ENCODE measurements at places on chromosomes 4 and X.

DNA sequence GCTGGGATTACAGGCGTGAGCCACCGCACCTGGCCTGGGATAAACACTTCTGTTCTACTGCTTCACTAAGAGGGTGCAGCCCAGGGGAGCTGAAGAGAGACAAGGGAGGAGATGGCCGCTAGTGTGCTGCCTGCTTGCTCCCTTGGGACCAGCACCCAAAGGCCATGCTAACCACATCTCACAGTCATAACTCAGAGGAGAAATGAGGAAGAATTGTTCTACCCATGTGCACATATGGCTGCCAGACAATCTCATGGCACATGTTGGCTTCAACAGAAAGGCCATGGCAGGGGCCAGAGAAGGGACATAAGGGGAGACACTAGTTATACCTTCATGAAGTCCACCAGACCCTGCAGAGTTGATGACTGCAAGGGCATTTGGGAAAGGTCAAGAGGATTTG is 22.4 kb downstream of the CLDN22 start:
- no peak for DNase-seq

DNA sequence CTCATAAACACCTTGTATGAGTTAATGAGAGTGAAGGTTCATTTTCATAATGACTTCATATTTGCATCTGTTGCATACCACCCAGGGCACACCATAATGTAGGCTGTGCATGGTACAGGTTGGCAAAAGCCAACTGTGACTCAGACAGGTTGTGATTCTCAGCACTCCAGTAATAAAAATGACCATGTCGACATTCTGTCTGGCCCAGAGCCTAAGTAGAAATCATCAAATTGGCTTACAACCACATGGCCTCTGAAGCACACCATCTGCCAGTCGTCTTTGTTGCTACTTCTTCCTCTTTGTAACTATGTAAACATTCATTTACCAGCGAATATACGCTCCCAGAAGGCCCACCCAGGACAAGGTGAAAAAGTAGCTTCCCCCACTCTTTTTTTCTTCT is 459.5 kb downstream of the GASK1B start:
- no peak for DNase-seq

DNA sequence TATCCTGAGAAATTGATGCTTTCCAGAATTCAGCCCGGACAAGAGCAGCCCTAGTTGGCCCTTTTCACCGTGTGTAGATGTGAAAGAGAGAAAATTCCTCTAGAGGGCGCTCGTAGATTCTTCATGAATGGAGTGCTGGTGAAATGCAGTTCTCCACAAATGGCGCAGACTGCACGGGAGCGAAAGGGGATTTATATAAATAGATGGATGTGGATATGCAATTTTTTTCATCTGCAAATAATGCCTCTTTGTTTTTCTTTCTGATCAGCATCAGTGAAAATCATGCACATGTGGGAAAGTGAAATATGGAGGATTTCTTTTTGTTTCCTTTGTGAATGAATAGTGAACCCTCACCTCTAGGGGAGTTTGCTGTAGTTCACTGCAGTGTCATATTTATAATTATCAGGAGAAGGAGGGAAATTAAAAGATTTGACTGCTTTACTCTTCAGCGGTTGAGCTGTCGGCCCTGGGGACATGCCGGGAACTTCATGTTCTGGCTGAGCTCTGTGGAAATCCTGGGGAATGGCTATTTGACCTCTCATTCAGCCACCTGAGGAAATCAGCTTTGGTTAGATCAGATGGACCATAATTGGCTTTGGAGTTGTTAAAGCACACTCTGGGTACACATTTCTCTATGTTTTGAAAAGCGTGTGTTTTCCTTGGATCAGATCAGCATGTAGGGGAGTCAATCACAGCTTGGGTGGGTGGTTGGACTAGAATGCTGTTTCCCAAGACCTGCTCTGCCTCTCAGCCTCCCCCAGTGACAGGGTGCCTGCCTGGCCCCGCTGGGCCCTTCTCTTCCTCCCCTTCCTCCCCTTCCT is 115.0 kb upstream of the SHISA3 start:
- DNase-seq: peak; percentile 12

- no peak for DNase-seq
These were observed 99.6 kb upstream of the FGF16 start for GRCh38 chrX:77347572-77347971.

- no peak for DNase-seq
These were observed 195.7 kb upstream of the CASK start for GRCh38 chrX:42119076-42119475.

GRCh38 chr4:143347484-143348111 is 10.9 kb downstream of the GAB1 start:
- no peak for DNase-seq

DNA sequence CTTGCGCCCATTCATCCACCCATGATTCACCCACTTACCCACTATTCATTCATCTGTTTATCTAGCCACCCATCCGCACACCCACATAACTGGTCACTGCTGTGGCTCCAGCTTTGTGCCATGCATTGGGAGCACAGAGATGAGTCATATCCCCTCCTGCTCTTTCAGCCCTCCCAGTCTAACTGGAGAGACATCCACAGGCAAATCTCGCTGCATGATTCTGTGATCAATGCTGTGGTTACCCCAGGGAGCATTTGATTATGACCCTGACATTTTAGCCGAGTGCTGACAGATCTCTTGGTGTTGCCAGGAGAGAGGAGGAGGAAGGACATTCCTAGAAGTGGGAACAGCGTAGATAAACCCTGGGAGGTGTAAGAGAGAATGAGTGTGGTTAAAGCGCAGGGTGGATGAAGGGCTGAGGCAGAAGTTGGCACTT is 10.4 kb upstream of the PORCN start:
- no peak for DNase-seq

- DNase-seq: no peak
These were observed 70.6 kb upstream of the MSANTD1 start for GRCh38 chr4:3178351-3178750.

- DNase-seq: no peak
These were observed 317.5 kb downstream of the DHRSX start for GRCh38 chrX:2183193-2183725.

DNA sequence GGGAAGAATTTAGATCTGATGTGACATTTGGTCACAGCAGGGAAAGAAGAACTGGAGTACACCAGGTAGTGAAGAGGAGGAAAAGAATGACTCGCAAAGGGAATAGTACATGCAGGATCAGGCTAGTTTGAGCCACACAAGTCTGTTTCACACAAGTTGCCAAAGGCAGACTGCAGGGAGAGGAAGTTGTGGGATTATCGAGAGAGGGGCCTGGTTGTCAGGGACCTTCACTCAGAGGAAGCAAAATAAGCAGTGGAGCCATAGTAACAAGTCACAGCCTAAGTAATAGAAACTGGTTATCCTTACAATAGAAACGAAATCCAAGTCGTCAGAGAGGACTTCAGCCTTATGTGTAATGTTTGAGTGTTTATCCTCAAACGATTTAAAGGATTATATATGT is 316.7 kb upstream of the HTR2C start:
- peak; percentile 57 for DNase-seq

DNA sequence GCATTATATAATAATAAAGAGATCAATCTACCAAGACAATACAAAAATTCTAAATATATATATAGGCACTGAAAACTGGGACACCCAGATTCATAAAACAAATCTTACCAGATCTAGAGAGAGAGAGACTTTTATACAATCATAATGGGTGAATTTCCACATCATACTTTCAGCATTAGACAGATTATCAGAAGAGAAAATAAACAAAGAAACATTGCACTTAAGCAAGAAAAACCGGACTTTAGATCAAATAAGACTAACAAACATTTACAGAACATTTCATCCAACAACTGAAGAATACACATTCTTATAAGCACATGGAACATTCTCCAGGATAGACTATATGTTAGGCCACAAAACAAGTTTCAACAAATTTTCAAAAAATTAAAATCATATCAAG is 245.1 kb downstream of the INPP4B start:
- no peak for DNase-seq

DNA sequence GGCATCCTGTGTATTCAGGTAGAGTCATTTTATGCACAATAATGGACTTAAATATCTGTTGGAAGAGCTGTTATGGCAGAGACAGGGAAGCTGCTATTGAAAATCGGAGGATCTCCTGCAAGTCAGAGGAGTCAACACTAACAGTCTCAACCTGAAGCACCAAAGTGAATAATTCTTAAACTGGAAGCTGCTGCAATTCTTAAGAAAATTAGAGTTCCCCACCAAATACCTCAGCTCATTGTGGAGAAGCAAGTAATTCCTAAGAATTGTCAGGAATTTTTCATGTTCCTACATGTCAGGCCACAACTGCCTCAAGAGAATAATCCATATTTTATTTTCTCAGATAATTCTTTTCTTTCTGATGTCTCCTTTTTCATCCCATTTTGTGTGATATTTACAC is 892.6 kb upstream of the LCORL start:
- no peak for DNase-seq

DNA sequence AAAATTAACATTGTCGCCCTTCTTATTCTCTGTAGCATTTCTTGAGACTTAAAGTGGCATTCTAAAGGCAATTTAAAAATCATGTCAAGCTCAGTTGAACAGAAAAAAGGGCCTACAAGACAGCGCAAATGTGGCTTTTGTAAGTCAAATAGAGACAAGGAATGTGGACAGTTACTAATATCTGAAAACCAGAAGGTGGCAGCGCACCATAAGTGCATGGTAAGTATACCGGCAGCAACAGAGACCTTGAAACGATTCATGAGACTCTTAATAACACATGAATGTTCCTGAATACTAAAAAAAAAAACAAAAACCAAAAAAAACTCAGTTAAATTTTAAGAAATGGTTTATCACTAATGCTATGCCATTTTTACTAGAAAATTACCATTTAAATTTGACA is 82.4 kb upstream of the HPRT1 start:
- peak; percentile 9 for DNase-seq

DNA sequence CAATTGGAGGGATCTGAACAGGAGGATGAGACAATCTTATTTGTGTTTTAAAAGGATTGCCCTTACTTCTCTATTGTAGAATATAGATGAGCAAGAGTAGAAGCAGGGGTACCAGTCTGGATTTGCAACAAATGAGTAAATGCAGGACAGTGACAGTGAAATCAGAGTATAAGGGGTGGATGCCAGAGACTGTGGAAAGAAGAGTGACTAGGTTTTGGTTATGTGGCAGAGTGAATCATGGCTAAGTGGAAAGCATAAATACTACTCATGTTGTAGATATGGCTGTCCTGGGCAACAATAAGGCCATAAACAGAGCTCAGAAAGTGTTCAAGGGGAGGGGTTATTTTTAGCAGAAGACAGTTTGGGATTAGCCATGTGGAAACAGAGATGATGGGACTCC is 6.0 kb upstream of the VSIG4 start:
- no peak for DNase-seq

DNA sequence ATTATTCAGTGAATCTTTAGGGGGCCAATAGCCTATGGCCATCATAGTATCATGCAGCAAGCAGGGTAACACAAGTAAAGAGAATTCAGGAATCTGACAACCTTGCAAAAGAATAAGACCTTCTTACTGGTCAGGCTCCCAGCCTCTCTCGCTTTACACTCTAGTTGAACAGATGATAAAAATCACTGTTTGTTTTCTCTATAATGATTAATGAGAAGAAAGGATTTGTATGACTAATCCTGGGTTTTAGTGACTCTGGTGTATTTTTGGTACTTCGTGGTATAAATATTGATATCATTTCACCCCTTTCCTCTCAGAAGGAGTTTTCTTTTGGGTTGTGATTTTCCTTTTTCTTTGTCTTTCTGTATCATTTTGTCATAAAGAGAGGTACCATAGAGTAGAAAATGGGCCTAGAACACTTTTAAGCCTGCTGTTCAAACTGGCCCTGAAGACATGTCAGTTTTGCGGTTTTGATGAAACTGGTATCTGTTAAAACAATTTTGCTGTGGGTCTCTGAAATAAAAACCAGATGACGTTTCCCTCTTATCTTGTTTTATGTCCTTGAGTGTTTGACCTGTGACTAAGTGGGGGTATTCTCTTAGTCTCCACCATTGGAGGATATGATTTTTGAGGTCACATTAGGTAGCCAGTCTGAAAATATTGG is 294.9 kb upstream of the TBX22 start:
- DNase-seq: no peak

DNA sequence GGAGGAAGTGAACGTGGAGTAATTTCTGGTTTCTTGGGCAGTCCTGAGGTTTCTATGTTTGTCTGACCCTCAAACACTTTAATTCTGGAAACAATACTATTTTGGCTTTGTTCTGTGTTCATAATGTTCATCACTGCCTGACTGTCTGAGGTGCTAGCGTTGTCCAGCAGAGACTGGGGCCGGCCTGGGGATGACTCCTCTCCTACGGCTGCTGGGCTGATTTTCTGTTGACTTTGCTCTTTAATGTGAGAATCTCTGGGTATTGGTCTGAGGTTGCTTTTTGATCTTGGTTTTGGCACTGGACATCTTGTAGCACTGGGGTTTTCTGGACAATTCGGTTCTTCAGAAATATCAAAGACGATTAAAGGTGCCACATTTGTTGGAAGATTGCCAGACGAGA is 75.8 kb downstream of the RPS3A start:
- no peak for DNase-seq

DNA sequence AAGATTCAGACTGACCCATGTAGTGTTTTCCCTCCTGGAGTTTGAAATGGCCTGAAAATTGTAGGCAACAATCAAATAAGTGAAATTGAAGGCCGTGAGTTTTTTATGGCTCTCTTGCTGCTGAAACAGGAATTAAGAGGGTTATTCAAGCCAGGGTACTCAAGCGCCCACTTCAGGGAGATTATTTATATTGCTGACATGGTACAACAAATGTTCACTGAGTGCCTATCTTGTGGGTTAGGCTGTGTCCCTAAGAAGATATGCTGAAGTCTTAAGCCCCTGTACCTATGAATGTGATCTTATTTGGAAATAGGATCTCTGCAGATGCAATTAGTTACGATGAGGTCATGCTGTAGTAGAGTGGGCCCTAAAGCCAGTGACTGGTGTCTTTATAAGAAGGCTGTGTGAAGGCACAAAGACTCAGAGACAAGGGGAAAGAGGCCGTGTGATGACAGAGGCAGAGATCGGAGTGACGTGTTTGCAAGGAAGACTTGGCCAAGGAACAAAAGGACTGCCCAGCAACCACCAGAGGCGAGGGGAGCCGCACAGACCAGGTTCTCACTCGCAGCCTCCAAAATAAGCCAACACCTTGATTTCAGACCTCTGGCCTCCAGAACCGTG is 72.9 kb downstream of the MED28 start:
- DNase-seq: no peak

DNA sequence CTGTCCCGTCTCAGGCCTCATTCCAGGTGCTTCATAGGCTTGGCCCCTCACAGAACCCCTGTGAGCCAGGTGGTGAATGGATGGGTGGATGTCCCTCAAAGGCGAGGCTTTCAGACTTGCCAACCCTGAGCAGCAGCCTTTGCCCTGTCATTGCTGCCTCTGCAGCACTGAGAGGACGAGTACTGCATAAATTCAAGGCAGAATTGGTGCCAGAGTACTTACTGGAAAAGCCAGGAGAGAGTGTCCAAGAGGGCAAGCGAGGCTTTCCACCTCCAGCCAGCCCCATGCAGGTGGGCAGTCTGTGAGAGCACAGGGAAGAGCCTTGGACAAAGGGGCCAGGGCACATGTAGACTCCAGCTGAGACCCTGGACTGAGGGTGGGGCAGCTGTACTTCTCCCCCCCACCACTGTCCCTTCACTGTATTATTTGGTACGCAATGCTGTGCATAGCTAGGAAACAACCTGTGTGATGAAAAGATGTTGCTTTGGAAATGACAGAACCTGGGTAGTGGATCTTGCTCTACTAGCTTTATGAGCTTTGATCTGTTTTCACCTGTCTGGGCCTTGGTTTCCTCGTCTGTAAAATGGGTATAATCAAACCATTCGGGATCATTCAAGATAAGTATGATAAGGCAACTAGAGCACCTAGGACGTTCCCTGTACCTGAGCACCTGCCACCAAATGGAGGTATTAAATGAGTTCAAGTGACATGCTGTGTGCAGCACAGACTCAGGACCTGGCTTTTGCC is 224.9 kb upstream of the PSAPL1 start:
- no peak for DNase-seq

All from GDM1 (cell line).